ENCODE measurements at places on chromosomes 7 and 10. TPM values are rescaled to one million over a fixed set of nuclear protein-coding genes. Genes with fewer than 3 reads are reported as not detected.

TMEM176A gene
- not detected for total RNA-seq

PRSS37 gene
- not detected for total RNA-seq

SPAG6 gene
- not detected for total RNA-seq

HKDC1 gene
- 1.7 TPM for total RNA-seq

WNT8B gene
- not detected for total RNA-seq

PHF14 gene
- 13.8 TPM for total RNA-seq

GBX1 gene
- 0.86 TPM for total RNA-seq

IFIT5 gene
- 11.1 TPM for total RNA-seq

IDI2 gene
- total RNA-seq = not detected

CEP55 gene
- total RNA-seq = 63.7 TPM

CNPY1 gene
- not detected for total RNA-seq

GOLGA7B gene
- 1.0 TPM for total RNA-seq

Measured in HCT116 (cell line).